ENCODE measurements at places on chromosomes 3 and 15.

GRCh38 chr3:14346642-14347041 is 55.8 kb upstream of the SLC6A6 start:
- no peak for DNase-seq

DNA sequence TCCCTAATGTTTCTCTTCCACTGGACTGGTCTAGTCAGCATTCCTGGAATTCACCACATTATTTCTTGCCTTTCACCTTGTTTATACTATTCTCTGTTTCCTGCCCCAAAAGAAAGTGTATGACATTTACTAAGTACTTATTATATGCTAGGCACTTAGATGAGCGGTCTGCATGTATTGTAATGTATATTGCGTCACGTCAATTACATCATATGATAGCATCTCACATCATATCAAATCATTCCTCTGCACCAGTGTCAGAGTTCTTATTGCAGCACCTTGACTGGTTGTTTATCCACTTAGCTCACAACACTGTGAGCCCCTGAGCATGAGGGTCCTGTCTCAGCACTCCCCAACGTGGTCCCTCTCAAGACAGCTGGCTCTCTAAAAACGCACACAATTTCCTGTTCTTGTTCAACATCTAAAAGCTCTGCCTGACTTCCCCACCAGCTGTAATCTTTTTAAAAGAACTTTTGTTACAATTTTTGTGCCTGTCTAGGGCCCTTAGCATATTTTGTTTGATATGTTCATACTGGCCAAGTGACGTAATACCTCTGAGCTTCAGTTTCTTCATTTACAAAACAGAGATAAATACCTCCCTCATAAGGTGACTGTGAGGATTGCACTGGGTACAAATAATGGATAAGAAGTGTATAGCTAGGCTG is 58.8 kb downstream of the ARHGAP31 start:
- no peak for DNase-seq

- no peak for DNase-seq
Measured at GRCh38 chr15:50075319-50075718, 43.7 kb downstream of the ATP8B4 start.

GRCh38 chr3:133595341-133595740 is 21.9 kb downstream of the CDV3 start:
- peak; percentile 18 for DNase-seq

DNA sequence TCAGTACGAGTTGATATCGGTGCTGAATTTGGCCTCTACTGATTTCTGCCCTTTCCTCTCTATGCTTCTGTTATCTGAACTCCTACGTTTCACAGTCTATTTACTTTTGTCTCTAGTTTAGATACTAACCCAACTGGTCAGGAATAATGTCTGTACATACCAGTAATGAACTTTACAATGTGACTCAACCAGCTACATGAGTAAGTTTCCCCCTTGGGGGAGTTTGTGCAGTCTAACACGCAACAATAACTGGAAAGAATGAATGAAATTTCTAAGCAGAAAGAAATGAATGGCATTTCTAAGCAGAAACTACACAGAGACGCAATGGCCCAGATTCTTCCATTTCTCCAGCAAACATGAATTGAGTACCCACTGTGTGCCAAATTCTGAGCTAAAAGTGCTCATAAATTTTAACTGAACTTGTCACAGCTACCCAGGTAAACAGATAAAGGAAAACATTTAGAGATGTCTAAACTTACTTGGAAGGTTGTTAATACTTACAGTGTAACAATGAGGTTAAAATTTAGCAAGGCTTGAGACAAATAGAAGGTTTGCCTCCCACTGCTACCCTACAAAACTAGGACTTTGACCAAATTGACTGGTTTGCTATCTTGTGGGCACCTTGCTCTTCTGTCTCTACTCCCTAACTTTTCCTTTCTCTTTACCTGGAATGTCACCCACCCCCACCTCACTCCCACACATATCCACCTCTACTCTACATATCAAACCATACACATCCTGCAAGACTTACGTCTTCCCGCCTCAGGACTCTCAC is 11.6 kb downstream of the UPK1B start:
- no peak for DNase-seq

GRCh38 chr3:43001556-43002121 is 22.5 kb downstream of the GASK1A start:
- no peak for DNase-seq

- DNase-seq: no peak
Measured at GRCh38 chr15:45200799-45201556, 13.2 kb upstream of the SHF start.

DNA sequence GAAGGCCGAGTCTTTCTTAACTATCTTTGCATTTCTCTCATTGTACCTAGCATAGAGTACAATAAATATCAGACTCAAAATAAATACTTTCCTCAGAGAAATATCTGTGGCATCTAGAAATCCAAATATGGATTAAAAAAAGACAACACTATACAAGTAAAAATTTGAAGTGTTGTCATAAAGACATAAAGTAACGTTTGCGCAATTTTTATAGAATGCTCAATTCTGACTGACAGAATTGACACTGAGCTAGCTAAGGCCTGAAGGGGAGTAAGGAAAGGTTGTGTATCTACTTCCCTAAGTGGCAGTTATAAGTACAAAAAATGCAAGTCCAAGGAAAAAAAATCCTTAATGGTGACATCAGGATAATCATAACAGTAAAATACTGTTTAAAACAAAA is 1.1 kb downstream of the SEC11A start:
- no peak for DNase-seq

- DNase-seq: no peak
Measured at GRCh38 chr15:33678602-33679001, 289.7 kb upstream of the CHRM5 start.

- no peak for DNase-seq
Measured at GRCh38 chr15:88655800-88656488, 17.1 kb downstream of the ISG20 start.

GRCh38 chr3:46684891-46685290 is 8.6 kb downstream of the ALS2CL start:
- DNase-seq: no peak

- DNase-seq: peak; percentile 60
Measured at GRCh38 chr3:59374818-59375211, 325.0 kb upstream of the CFAP20DC start.

DNA sequence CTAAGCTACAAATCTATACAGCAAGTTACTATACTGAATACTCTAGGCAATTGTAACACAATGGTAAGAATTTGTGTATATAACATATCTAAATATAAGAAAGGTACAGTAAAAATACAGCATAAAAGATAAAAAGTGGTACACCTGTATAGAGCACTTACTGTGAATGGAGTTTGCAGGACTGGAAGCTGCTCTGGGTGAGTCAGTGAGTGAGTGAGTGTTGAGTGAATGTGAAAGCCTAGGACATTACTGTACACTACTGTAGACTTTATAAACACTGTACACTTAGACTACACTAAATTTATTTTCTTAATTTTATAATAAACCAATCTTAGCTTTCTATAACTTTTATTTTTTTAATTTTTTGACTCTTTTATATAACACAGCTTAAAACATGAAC is 123.1 kb downstream of the ZMAT3 start:
- DNase-seq: no peak
